ENCODE measurements at places on chromosomes 4 and X. TPM values are rescaled to one million over a fixed set of nuclear protein-coding genes. Genes with fewer than 3 reads are reported as not detected.

Gene RNF4
- total RNA-seq = 22.5 TPM

Gene S100P
- 0.38 TPM for total RNA-seq

Gene CLNK
- total RNA-seq = not detected

Gene TMEM47
- 33.3 TPM for total RNA-seq

Gene F8A2
- total RNA-seq = not detected

Gene LETM1
- 37.2 TPM for total RNA-seq

Gene SYP
- total RNA-seq = 1.8 TPM

Gene LRIT3
- not detected for total RNA-seq

Gene UCP1
- total RNA-seq = 1.1 TPM

Gene MAGEA11
- not detected for total RNA-seq

Gene MAGIX
- total RNA-seq = 7.9 TPM

Gene PAGE5
- not detected for total RNA-seq

Gene TCEANC
- 2.9 TPM for total RNA-seq

Gene TMEM128
- total RNA-seq = 13.5 TPM

Gene G3BP2
- total RNA-seq = 110 TPM

Gene TMEM35A
- 0.41 TPM for total RNA-seq

Gene ITGB1BP2
- 115 TPM for total RNA-seq

Gene CYLC1
- total RNA-seq = not detected

Gene ITIH6
- not detected for total RNA-seq

Gene MEPE
- total RNA-seq = not detected

Gene KLHL13
- 6.8 TPM for total RNA-seq

Gene GDI1
- 76.8 TPM for total RNA-seq

Gene OTUD4
- total RNA-seq = 27.1 TPM

Gene SPANXA1
- total RNA-seq = not detected

Gene PRDM8
- total RNA-seq = 2.0 TPM

Gene MTNR1A
- total RNA-seq = not detected

Gene CFAP47
- total RNA-seq = not detected

Gene CENPVL1
- not detected for total RNA-seq

Gene PNMA6A
- total RNA-seq = 1.6 TPM

Gene FABP2
- total RNA-seq = not detected

Gene SMPX
- 401 TPM for total RNA-seq

Gene SOWAHB
- total RNA-seq = not detected

Measured in left cardiac atrium (tissue), 4 donors.